ENCODE measurements at places on chromosomes 16 and 17.

DNA sequence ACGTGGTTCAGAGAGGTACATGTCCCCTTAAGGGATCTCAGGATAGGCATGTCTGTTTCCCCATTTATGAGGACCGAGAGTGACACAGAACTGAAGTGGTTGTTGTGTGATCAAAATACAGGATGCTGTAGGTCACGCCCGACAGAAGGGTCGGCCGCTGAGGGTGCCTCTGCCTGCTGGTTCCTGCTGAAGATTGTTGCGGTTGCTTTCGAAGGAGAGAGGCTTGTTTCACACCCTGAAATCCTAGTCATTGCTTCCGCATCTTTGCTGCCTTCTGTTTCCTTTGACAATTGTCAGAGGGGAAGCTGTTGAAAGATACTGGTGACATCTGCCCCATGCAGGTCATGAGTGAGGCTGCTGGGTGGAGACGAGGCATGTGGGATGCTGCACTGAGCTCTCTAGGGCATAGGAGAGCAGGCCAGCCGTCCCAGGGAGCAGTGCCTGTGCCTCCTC is 3.8 kb upstream of the NAT9 start:
- no peak for DNase-seq

DNA sequence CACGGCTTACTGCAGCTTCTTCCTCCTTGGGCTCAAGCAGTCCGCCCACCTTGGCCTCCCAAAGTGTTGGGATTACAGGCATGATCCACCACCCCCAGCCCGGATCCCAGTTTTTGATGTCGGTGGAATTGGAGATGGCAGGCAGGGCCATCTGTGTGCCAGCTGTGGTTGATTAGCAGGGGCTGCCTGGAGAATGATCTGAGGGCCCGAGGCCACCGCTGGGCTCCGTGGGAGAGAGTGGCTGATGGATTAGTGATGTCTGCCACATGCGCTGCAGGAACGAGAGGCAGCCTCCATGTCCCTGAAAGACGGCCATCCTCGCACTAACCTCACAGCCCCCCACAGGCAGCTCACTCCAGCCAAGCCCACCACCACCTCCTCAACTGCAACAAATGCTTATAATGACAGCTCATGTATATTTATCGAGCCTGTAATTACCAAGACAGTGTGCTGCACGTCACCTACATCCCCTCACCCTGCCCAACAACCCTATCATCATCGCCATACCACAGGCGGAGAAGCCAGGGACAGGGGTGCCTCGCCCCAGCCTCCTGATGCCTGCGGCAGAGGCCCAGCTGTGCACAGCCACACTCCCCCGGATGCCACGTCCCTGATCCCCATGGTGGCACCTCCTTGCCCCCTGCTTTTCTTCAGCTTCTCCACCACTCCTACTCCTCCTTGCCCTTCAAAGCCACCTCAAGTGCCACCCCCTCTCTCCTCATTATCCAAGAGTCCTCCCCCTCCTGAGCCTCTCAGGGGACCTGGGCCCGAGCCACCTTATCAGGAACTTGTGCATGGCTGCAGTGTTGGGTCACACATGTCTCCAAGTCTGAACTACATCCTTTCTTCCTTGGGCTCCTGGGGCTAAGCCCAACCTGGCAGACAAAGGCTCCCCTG is 33.2 kb downstream of the ACTG1 start:
- DNase-seq: no peak

DNA sequence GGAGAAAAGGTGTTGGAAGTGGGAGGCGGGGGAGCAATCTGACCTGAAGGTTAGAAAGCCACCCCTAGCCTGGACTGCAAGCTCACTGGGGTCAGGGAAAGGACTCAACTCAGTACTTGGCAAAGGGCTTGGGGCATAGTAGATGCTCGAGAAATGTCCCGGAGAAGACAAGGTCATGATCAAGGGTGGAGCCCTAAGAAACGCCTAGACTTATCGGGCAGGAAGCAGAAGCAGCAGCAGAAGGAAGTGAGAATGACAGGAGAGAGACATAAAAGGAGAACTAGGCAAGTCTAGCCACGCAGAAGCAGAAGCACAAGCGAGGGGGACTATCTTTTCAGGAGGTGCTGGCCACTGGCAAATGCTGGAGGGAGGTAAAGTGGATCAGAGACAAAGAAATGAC is 10.2 kb downstream of the COTL1 start:
- DNase-seq: no peak

- no peak for DNase-seq
Observed at GRCh38 chr16:56874800-56875199, 9.8 kb downstream of the SLC12A3 start.

DNA sequence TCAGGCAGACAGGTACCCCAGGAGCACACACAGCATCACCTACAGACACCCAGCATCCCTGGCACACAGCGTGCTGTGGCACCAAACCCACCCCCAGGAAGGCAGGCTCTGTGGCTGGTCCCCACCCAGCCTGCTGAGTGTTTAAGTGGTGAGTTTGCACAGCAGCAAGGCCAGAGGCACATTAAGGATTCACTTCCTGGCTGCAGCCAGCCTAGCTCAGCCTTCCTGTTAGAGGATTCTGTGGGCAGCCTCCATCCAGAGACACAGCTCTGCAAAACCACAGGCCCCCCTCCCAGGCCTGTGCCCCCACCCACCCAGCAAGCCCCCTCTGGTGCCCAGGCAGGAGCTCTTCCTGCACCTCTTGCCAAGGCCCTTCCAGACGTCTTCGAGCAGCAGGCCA is 36.1 kb upstream of the PHB1 start:
- no peak for DNase-seq
